ENCODE measurements at places on chromosomes 11 and 22. TPM values are rescaled to one million over a fixed set of nuclear protein-coding genes. Genes with fewer than 3 reads are reported as not detected.

- DNase-seq, result no peak
Measured at GRCh38 chr11:76044750-76045320, 161.5 kb downstream of the WNT11 start.

DNA sequence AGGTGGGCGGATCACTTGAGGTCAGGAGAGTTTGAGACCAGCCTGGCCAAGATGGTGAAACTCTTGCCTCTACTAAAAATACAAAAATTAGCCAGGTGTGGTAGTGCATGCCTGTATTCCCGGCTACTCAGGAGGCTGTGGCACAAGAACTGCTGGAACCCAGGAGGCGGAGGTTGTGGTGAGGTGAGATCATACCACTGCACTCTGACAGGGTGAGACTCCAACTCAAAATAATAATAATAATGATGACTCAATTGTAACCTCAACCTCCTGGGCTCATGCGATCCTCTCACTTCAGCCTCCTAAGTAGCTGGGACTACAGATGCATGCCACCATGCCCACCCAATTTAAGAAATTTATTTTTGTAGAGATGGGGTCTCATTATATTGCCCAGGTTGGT, 15.6 kb upstream of the CHRNA10 start:
- DNase-seq, result no peak

GRCh38 chr11:128588093-128588492, 735 bp upstream of the ETS1 start:
- DNase-seq, result no peak

DNA sequence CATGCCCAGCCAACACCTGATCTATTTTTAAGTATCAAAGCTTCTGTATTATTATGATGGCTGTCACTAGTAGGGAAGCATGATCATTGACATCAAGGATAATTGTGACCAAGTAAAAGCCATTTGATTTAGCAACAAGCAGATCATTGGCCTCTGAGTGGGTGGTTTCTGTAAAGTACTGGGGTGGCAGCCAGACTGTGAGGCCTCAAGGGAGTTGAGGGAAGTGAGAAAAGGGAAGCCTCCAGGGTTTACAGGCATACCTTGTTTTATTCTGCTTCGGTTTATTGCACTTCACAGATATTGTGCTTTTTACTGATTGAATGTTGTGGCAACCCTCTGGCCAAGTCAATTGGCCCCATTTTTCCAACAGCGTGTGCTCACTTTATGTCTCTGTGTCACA, 60.1 kb downstream of the PRR5L start:
- no peak for DNase-seq

DNA sequence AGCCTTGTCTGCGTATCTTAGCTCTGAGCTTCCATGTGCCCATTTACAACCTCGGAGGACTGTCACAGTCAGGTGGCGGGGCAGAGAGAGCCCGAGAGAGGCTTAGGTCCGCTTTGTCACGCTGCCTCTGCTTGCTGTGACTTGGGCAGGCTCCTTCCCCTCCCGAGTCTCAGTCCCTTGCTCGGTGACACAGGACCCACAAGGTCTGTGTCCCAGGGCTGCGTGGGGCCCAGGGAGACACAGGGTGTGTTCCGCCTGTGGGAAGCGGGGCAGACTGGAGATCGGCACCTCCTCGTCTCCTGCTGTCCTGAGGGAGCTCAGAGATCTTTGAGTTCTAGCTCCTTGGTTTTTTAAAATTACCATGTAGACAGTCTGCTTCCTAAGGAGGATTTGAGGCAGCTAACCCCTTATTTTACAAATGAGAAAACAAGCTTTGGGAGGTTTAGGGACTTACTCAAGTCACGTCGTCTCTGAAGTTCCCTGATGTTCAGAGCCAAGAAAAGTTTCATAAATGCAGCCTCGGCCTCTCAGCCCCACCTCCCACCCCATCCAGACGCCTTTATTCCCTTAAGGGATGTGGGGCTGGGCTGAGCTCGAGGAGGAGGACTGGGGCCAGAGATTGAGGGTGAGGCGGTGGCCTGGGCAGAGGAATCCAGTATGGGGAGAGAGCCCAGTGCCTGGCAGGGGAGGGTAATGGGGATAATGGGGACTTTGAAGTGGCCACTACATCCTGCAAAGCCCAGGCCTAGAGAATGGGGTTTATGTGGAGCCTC, 103.6 kb downstream of the NECTIN1 start:
- DNase-seq, result no peak

- DNase-seq, result no peak
Measured at GRCh38 chr11:96207459-96208449, 135.2 kb downstream of the MAML2 start.

DNA sequence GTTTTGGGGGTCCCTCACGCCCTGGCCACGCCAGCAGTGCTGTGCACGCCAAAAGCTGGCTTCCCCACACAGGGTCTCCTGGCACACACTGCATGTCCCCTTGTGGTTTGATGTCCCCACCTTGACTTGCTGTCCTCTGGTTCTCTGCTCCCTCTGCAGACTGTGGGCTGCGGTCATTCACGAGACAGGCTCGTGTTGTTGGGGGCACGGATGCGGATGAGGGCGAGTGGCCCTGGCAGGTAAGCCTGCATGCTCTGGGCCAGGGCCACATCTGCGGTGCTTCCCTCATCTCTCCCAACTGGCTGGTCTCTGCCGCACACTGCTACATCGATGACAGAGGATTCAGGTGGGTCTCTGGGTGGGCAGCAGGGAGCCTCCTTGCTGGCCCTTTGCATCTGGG, 40.2 kb downstream of the ST14 start:
- no peak for DNase-seq

GRCh38 chr22:44603767-44604166, 98.2 kb upstream of the PRR5 start:
- no peak for DNase-seq

- DNase-seq, result no peak
Measured at GRCh38 chr11:116700586-116701220, 72.1 kb downstream of the BUD13 start.

GRCh38 chr11:44749189-44749588, 22.4 kb downstream of the TSPAN18 start:
- no peak for DNase-seq

DNA sequence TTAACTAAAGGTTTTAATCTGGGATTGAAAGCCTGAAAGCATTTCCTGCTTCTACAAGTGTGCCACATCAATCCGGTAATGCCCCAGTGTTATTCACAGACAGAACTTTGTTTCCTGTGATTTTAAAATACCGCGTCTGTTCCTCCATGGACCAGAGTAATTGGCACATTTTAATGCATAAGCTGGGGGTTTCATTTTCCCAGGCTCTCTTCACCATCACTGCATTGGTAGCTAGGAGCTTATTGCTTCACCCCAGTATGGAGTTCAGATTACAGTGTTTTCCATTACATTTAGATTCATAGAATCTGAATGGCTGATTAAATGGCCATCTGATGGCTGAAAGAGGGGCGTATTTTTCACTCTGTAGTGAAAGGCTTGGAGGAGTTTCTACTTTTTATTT, 25.7 kb upstream of the CRTAM start:
- DNase-seq, result no peak

DNA sequence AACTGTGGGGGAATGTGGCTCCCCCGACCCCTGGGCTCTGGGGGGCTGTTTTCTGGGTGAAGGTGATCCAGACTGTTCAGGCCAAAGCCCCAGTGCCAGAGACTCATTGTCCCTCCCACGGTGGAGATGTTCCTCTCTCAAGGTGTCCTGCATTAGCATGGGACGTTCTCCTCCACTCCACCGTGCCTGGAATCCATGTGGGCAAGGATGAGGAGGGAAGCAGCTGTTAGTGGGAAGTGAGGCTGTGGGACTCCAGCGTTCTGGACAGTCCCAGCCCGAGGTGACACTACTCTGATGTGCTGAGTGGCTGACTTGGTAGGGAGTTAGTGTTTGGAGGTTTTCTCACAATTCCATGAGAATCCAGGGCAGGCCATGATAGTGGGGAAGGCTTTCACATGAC, 31.4 kb upstream of the CLDN5 start:
- DNase-seq, result no peak

GRCh38 chr22:30054067-30054763, 26.0 kb upstream of the HORMAD2 start:
- no peak for DNase-seq

- DNase-seq, result no peak
Measured at GRCh38 chr11:37946155-37946766, 1348.2 kb upstream of the RAG2 start.

DNA sequence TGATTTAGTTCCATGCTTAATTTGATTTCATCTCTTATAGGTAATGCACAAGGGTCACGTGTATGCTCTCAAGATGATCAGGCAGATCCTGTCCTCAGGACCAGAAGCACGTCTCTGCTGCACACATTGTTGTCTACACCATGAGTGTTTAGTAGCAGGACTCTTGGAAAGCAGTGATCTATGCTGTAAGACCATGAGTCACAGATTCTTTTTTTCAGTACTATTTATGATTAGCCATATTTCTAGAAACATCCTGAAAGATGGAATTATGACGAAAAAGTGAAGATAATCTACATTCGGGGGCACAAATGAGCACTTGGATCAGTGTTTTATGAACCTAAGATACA, 29.6 kb downstream of the ZBED4 start:
- DNase-seq, result no peak

- no peak for DNase-seq
Measured at GRCh38 chr11:132088551-132088950, 718.1 kb downstream of the NTM start.

DNA sequence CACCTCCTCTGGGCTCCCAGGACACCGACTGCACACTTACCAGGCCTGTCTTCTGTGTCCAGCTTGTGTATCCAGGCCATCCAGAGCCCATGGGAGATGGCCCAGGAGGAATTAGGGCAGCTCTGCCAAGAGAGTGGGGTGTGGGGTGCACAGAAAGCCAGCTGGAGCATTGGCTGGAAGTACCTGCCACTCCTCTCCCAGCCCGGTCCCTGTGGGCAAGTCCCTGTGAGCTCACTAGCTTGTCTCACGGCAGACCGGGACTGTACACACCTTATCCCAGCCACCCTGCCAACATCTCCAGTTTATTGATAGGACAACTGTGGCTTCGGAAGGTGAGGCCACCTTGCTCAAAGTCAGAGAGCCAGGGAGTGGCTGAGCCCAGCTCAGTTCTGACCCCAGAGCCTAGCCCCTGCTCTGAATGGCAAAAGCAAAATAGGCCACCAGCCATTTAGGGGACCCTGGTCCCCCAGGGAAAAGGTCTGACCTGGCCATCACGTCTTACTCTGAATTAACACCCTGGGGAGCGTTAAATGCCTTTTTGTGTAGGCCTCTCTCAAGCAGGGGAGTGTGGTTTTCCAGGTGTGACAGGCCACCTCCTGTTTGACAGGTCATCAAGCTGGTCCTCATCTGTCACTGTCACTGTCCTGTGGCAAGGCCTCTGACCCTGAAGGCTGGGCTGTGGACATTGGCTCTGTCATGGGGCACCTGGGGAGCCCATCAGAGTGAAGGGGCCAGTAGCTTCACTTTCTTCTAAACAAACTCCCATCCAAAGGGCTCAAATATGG, 15.1 kb downstream of the UQCR10 start:
- DNase-seq, result no peak

DNA sequence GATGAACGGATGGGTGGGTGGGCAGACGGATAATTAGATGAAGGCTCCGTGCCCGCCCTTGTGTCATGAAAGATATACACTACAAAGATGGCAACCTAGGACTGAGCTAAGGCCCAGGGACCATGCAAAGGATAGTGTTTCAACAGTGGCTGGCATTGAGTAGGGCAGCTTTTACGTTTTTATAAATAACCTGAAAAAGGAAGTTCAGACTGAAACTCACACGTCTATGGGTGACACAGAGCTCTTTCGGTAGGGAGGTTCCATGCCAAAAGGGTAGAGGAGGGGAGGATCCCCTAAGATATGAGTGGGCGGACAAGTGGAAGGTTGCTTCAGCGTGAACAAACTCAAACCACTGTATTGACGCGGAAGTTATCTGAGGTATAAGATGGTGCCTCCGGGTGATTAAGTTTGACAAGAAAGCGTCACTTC, 90.5 kb downstream of the UBASH3B start:
- no peak for DNase-seq

DNA sequence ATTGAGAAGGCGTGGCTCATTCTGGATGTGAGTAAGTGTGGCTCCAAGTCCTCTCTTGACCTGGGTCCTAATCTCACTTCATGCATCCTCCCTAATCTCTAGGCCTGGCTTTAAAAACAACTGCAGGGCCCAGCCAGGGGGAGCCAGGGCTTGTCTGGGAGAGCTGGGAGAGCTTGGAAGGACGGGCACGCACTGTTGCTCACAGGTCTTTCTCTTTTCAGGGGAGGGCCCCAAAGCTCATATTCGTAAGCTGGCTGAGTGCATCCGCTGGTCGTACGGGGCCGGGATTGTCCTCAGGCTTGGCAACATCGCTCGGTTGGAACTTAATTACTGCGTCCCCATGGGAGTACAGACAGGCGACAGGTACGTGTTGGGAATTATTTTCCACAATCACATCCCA, 34.1 kb upstream of the PARVB start:
- DNase-seq, result no peak

DNA sequence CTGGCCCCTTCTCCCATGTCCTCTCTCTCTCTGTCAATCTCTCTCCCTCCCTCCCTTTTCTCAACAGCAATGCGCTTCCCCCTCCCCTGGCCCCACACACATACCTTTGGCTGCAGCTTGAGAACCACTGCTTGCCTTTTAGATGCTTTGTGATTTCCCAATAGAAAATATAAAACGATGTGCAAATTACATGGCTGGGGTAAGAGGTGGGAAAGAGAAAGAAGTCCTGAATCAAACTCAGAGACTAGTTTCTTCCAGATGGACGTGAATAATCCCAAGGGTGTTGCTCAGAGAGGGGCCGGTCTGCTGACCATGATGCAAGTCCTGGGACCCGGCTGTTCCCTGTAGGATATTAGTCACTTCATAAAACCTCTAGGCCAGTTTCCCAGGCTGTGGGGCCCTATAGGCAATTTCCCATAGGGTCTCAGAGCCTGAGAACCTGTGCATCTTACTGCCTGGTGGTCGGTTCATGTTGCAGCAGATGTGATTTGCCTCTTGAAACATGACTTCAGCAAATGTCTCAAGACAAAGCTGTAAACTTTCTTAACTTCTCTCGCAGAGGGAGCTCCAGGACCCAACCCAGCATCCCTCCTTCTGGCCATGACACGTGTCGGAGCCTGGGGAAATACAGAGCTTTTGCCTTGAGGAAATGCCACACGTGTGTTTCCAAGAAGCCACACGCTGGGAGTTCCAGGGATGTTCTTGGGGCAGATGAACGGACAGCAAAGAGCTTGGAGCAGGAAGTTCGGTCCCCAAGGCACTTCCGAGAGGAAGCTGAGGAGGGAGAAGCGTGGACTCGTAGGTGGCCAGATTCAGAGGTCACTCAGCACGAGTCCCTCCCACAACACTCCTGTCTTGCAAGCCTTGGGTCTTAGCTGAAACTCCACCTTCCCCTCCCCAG, 34.5 kb upstream of the ETS1 start:
- no peak for DNase-seq

GRCh38 chr22:48947636-48948035, 880.0 kb downstream of the BRD1 start:
- DNase-seq, result no peak

GRCh38 chr11:64809781-64810241, 540 bp downstream of the MEN1 start:
- DNase-seq, result no peak

- DNase-seq, result no peak
Measured at GRCh38 chr11:44555031-44555800, 10.2 kb upstream of the CD82 start.

Gene CALCA
- 3.9 TPM for polyA plus RNA-seq

Gene FOLR3
- 1.8 TPM for polyA plus RNA-seq

Gene ROBO3
- 45.2 TPM for polyA plus RNA-seq

Gene C1QTNF6
- polyA plus RNA-seq, result 24.9 TPM

Gene GLB1L2
- 6.0 TPM for polyA plus RNA-seq

Gene EFEMP2
- 144 TPM for polyA plus RNA-seq

Gene MRGPRF
- 5.4 TPM for polyA plus RNA-seq

Gene SUSD2
- 20.2 TPM for polyA plus RNA-seq

Gene CTR9
- polyA plus RNA-seq, result 47.4 TPM

Gene KIRREL3
- 1.2 TPM for polyA plus RNA-seq

Gene OOSP2
- not detected for polyA plus RNA-seq

Gene EHD1
- 49.2 TPM for polyA plus RNA-seq

Gene ZBTB16
- polyA plus RNA-seq, result 3.6 TPM

All from right lung (tissue), 10 donors.